NCI-H1436 (cell line): ENCODE measurements at places on chromosomes 1 and 21.

GRCh38 chr1:237774246-237774645 is 116.5 kb downstream of the ZP4 start:
- no peak for DNase-seq

DNA sequence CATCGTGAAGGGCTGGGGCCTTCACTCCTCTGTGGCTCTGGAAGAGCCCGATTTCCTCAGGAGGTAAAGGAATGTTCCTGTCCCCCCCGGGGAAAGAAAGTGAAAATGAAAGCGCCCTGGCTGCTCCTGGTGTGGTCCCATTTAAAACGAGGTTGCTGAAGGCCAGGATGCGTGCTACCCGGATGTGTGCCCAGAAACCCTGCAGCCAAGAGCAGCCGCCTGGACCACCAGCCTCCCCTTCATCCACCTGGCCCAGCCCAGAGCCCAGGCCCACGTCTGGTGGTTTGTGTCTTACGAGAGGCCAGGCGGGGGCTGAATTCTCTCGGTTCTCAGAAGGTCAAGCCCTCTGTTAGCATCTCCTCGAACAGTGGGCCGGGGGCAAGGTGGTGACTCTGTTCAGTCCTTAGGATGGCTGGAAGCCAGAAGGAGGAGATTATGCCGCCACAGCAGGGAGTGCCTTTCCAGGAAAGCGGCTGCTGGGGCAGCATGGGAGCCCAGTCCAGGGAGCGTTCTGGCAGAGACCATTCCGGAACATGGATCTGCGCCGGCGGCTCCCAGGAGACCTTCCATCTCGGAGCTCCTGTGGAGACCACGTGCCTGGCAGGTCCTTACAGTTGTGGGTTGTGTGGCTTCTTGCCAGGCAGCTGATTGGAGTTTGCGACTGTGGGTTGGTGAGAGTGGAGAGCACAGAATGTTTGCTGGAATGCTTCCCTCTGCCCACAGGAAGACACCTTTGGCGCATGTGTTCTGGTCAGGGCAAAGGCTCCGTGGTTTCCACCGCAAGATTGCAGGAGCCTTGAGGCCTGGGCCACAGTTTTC is 1.4 kb downstream of the GUK1 start:
- no peak for DNase-seq

DNA sequence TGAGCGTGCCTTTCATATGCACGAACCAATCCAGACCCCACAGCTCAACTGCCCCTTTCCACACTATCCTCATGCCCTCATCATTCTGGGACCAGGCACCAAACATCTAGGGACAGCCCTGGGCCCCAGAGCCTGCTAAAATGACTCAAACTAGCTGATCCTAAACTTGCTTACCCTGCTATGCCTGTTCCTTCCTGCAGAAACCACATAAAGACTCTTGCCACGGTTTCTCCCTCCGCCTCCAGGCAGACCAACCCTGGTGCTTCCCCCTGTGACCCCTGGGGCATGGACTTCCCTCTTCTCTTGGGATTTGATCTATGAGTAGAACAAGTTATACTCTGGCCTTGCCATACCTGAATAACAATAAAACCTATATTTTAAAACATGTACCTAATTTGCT is 138.0 kb upstream of the CD34 start:
- no peak for DNase-seq

GRCh38 chr1:225745273-225745672 is 32.4 kb upstream of the SRP9 start:
- DNase-seq = no peak

- DNase-seq = no peak
These were observed 2.3 kb downstream of the SLC37A1 start for GRCh38 chr21:42515708-42516502.

DNA sequence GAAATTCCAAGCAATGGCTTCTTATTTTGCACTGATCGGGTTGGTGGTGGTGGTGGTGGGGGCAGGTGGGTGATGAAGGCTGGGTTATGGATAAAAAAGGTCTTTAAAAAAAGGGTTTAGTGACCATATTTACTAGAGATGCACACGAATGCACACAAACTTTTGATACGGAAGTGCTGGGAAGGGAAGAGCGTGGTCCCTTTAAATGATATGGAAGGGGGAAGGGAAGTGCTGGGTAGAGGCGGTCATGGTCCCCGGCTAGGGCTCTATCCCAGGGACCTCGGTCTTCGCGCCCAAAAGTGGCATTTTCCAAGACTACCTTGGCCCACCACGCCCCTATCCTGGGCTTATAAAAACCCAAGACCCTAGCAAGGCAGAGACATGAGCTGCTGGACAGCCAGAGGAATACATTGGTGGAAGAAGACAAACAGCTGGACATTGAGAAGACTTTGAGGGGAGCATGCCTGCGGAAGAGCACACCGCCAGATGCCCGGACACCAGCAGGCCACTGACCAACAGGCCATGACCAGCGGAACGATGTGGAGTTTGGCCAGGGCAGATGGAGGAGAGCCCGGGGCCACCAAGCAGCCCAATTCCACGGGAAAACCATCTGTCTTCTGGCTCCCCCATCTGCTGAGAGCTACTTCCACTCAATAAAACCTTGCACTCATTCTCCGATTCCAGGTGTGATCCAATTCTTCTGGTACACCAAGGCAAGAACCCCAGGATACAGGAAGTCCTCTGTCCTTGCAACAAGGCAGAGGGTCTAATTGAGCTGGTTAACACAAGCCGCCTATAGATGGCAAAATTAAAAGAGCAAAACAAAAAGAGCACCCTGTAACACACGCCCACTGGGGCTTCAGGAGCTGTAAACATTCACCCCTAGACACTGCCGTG is 1720.2 kb downstream of the MRPL39 start:
- DNase-seq = no peak

- DNase-seq = no peak
These were observed 154.1 kb downstream of the CLIC6 start for GRCh38 chr21:34822942-34823341.

- no peak for DNase-seq
These were observed 27.7 kb downstream of the TNR start for GRCh38 chr1:175715742-175716141.

GRCh38 chr1:110215621-110216515 is 5.8 kb downstream of the KCNC4 start:
- DNase-seq = no peak

GRCh38 chr21:22164912-22165311 is 1166.7 kb downstream of the NCAM2 start:
- no peak for DNase-seq

DNA sequence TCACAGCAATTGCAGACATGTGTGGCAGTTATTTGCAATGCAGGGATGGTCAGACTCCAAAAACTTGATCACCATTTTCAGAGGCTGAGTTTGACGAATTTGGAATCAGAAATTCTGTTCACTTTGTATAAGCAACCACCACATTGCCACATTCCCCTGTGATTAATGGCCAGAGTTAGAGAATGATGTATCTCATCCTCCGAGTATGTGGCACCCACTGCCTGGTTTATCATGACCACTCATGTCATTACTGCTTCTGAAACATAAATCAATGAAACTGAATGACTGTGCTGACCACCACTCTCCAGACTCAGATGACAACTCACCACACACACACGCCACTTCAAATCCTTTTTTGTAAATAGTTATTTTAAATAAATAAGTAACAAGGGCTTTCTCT is 66.6 kb upstream of the CACHD1 start:
- DNase-seq = no peak

- no peak for DNase-seq
These were observed 15.6 kb downstream of the SERINC2 start for GRCh38 chr1:31428436-31429221.

DNA sequence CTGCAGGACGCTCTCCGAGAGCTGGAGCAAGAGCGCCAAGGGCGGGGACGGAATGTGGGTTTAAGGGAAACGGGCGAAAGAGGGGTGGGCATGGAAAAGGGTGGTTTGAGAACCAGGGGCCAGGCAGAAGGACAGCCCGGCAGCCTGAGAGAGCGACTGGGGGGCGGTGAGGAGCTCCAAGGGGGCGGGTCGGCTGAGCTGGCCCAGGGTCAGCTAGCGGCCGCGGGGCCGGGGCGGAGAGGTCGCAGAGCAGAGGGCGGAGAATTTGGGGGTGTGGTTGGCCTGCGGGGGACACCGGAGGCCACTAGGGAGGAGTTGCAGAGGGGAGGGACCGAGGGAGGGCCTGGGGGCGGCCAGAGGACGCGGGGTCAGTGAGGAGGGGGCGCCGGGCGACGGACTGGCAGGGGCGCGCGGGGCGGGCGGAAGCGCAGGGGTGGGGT is 54.7 kb downstream of the NDUFS5 start:
- DNase-seq = no peak

GRCh38 chr1:77825131-77825709 is 45.8 kb downstream of the MIGA1 start:
- no peak for DNase-seq

- no peak for DNase-seq
These were observed 3.6 kb downstream of the ACKR1 start for GRCh38 chr1:159208175-159208825.

- no peak for DNase-seq
These were observed 65.5 kb downstream of the SYT14 start for GRCh38 chr1:210003501-210003900.

GRCh38 chr1:151840421-151840820 is 801 bp upstream of the C2CD4D start:
- no peak for DNase-seq

DNA sequence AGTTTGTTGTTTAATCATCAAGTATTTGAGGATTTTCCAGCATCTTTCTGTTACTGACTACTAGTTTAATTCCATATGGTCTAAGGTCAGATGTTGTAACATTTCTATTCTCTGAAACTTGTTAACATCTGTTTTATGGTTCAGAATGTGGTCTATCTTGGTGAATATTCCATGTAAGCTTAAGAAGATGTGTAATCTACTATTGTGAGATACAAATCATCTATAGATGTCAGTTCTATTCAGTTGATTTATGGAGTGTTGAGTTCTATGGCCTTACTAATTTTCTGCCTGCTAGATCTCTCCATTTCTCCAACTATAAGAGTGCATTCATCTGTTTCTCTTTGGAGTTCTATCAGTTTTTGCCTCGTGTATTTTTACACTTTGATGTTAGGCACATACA is 31.5 kb downstream of the WARS2 start:
- no peak for DNase-seq

GRCh38 chr1:226634166-226634588 is 85.6 kb downstream of the STUM start:
- peak; percentile 80 for DNase-seq

DNA sequence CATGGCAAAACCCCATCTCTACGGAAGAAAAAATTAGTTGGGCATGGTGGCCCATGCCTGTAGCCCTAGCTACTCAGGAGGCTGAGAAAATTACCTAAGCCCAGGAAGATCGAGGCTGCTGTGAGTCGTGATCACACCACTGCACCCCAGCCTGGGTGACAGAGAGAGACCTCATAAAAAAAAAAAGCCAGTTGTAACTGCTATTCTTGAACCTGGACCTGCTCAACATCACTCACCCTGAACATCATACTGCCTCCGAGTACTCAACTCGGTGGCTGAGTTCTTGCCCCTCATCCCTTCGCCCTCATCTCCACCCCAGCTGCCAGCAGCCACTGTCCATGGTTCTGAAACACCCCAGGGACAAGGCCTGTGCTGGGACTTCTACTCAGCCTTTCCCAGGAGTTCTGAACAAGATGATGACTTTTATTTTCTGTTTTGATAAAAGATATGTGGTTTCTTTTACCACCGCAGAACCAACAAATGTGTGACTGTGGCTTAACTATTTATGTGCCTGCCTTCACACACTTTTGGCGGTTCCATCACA is 5.4 kb upstream of the DISP3 start:
- no peak for DNase-seq

DNA sequence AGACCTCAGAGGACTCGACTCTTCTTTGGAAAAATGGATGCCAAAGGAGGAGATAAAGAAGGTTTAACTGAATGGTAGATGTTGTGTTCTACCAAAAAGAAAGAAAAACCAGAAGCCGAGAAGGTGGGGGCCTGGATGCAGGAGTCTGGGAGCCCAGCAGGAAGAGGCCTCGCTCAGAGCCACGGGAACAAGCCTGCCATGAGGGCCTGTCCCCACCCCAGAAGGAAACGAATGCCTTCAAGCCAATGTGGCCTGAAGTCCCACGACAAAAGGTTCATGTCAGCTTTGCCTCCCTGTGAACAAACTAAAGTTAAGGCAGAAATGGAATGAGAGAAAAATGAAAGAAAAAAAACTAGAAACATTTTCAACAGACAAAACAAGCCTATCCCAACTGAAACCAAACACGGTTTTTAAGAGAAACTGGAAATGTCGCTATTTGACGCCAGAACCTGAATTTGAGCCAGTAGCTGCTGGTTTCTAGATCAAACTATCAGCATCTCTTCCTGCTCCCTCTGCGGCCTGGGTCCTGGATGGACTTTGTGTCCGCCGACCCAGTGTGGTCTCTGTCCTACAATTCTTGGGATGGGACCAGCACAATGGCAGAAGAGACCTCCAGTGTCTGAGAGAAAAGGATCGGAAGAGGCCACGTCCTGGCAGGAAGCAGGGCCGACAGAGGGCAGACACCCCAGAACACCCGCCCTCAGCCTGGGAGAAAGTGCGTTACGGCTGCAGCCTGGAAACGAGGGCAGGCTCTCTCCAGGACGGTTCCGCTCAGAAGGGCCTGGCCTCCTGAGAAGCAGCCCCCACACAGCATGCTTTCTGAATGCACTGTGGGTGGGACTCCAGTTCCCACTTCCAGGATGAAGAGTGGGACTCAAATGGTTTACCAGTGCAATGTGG is 35.2 kb downstream of the SLC45A1 start:
- DNase-seq = no peak
